Breast epithelium (tissue), 4 donors: ENCODE measurements at places on chromosomes 2 and 18.
A peak's percentile ranks its signal among the peaks of the same experiment; 100 is the strongest.

GRCh38 chr2:85015653-85016360, 44.8 kb downstream of the KCMF1 start:
- no peak overlapping the region for H3K4me3 ChIP-seq
- H3K27ac ChIP-seq: peak overlapping the region; percentile 17
- no peaks in the 10 kb centered on the region for H3K27me3 ChIP-seq

DNA sequence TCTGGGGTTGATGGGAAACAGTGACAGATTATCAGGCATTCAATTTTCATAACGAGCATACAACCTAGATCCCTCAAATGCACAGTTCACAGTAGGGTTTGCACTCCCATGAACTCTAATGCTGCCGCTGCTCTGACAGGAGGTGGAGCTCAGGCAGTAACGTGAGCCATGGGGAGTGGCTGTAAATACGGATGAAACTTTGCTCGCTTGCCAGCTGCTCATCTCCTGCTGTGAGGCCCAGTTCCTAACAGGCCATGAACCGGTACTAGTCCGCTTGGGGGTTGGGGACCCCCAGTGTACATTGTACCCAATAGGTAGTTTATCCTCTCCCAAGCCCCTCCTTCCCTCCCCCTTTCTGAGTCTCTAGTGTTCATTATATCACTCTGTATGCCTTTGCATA, 94.6 kb downstream of the PTH2R start:
- no peaks in the 10 kb centered on the region for H3K27me3 ChIP-seq
- H3K27ac ChIP-seq: no peak overlapping the region
- no peak overlapping the region for H3K4me3 ChIP-seq
- no peaks in the 10 kb centered on the region for H3K4me1 ChIP-seq
- H3K36me3 ChIP-seq: no peaks in the 10 kb centered on the region

DNA sequence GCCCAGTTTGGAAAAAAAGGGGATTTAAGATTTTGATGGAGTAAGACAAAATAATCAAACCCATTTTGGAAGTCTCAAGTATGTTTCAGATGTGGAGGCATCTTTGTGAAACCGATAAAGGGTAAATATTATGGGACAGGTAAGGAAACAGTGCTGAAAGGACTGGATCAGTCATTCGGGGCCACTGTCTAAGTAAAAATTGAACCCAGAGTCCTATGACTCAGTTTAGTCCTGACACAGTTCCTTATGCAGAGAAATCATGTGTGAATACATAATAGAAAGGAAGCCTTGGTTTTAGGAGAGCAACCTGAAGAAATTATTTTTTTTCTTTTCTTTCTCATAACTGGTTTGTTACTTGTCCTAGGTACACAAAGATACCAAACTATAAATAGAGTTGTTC, 15.4 kb upstream of the ZEB2 start:
- no peak overlapping the region for H3K27ac ChIP-seq
- H3K36me3 ChIP-seq: no peaks in the 10 kb centered on the region
- H3K27me3 ChIP-seq: no peaks in the 10 kb centered on the region

DNA sequence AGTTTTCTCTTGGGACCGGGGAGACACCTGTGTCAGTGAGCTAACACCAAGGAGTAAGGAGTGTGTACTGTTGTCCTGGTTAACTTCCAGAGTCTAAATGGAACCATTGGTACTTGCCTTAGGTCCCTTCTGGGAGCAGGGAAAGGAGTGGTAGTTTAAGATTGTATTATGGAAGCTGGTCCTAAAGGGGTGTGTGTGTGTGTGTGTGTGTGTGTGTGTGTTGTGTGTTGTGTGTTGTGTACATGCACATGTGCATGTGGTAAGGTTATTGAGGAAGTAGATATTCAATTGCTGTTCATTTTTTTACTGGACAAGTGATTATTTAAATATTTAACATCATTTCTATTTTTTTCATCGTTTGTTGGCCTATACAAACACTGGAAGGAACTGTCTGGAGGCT, 1.4 kb downstream of the APLF start:
- no peaks in the 10 kb centered on the region for H3K4me1 ChIP-seq
- no peak for DNase-seq
- no peak overlapping the region for H3K27ac ChIP-seq

- H3K4me3 ChIP-seq: no peak overlapping the region
- no peaks in the 10 kb centered on the region for H3K36me3 ChIP-seq
- H3K27ac ChIP-seq: no peak overlapping the region
Measured at GRCh38 chr2:62320657-62321357, 124.9 kb downstream of the B3GNT2 start.

- H3K4me3 ChIP-seq: peak overlapping the region; percentile 97
- no peaks in the 10 kb centered on the region for H3K27me3 ChIP-seq
- H3K36me3 ChIP-seq: no peaks in the 10 kb centered on the region
- DNase-seq: no peak
- peak overlapping the region; percentile 97 for H3K27ac ChIP-seq
Measured at GRCh38 chr18:48953104-48953706, 2.4 kb upstream of the SMAD7 start.

DNA sequence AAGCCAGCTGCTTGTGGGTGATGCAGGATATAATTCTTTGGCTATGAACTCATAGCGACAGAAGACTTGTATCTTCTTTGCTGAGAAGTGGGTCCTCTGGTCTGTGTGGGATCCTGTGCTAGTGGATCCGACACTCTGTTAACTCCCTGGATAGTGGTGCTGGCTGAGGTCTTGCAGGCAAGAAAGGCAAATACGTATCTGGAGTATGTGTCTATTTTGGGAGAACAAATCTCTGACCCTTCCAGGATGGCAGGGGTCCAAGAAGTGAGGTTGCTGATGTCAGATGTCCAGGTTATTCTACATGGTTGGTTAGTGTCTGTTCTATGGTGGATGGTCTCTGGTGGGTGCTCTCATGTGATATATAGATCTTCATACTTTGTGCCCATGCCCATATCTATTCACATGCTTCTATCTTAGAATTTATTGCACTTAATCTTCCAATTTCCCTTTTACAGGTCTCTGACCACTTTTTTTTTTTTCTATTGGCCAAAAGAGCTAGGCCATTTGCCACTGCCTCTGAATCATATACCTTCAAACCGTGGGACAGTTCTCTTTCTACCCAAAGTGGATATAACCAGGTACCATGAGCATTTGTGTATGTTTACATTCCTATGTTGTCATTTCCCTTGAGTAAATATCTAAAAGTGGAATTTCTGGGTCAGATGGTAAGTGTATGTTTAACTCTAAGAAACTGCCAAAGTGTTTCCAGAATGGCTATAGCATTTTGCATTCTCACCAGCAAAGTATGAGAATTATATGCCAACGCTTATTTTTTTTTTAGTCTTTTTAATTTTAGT, 45.1 kb upstream of the RBMS1 start:
- no peak overlapping the region for H3K27ac ChIP-seq
- H3K27me3 ChIP-seq: no peaks in the 10 kb centered on the region
- no peaks in the 10 kb centered on the region for H3K4me1 ChIP-seq

DNA sequence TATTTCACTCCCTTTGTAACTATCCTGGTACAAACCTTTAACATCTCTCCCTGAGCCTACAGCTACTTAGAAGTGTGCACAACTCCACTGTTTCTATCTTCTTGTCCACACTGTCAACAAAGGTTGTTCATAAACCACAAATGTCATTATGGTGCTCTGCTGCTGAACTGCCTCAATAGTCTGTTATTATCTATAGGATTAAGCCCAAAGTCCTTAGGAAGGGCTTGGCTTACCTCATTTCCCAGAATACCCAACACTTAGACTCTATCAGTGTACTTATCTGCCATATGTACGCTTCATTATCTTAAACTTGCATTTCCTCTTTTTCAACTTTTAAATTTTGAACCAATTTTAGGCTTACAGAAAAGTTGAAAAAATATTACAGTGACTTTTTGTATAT, 94.2 kb downstream of the HNMT start:
- H3K4me1 ChIP-seq: no peaks in the 10 kb centered on the region
- no peaks in the 10 kb centered on the region for H3K36me3 ChIP-seq
- H3K27ac ChIP-seq: no peak overlapping the region

DNA sequence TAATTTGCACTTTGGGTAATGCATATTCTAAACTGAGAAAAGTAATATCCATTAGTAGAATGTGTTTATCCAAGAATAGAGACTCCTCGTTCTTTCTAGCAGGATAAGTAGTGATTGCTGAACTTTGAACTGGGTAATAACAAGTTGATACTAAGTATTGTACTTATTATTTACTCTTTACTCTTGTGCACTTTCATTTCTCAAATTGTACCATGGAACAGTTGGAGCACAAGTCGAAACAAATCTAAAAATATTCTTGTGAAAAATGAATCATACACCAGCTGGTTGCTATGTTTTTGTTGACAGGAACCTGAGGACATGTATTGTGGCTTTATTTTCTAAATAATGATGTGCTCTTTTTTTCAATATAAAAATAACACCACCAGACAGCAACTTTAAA, 111.9 kb downstream of the RGPD3 start:
- H3K36me3 ChIP-seq: no peaks in the 10 kb centered on the region
- no peaks in the 10 kb centered on the region for H3K4me1 ChIP-seq
- no peak overlapping the region for H3K4me3 ChIP-seq
- no peak overlapping the region for H3K27ac ChIP-seq
- no peaks in the 10 kb centered on the region for H3K27me3 ChIP-seq
- no peak for DNase-seq

GRCh38 chr2:219398721-219399363, 11.1 kb upstream of the DNPEP start:
- no peaks in the 10 kb centered on the region for H3K4me1 ChIP-seq
- no peaks in the 10 kb centered on the region for H3K36me3 ChIP-seq
- H3K27ac ChIP-seq: peak overlapping the region; percentile 59
- H3K4me3 ChIP-seq: no peak overlapping the region

GRCh38 chr2:46802665-46803546, 112.7 kb downstream of the MCFD2 start:
- no peaks in the 10 kb centered on the region for H3K27me3 ChIP-seq
- peaks cover 5% of the 10 kb centered on the region for H3K4me1 ChIP-seq
- no peak for DNase-seq
- no peak overlapping the region for H3K4me3 ChIP-seq

- no peak overlapping the region for H3K4me3 ChIP-seq
- H3K27me3 ChIP-seq: no peaks in the 10 kb centered on the region
- no peak overlapping the region for H3K27ac ChIP-seq
- H3K4me1 ChIP-seq: no peaks in the 10 kb centered on the region
- no peak for DNase-seq
Measured at GRCh38 chr2:163897799-163898198, 162.0 kb upstream of the FIGN start.

DNA sequence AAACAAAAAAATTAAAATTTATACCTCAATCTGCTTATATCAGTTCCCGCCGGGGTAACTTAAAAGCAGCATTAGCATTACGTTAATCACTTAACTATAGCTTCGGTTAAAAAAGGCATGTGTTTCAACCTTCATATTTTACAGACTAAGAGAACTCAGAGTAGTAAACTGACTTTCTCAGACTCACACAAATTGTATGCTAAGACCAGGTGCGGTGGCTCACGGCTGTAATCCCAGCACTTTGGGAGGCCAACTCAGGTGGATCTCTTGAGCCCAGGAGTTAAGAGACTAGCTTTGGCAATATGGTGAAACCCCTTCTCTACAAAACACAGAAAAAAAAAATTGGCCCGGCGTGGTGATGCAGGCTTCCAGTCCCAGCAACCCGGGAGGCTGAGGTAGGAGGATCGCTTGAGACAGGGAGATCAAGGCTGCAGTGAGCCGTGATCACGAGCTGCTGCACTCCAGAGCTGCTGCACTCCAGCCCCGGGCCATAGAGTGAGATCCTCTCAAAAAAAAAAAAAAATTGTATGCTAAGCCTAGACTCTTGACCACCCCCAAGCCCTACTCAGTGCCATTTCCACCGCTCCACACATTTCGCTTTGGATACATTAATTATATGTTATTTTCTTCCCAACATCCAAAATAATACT, 2.4 kb downstream of the HNRNPLL start:
- H3K27me3 ChIP-seq: no peaks in the 10 kb centered on the region
- H3K4me3 ChIP-seq: peak overlapping the region; percentile 96
- H3K27ac ChIP-seq: peak overlapping the region; percentile 99
- no peak for DNase-seq
- H3K4me1 ChIP-seq: no peaks in the 10 kb centered on the region

DNA sequence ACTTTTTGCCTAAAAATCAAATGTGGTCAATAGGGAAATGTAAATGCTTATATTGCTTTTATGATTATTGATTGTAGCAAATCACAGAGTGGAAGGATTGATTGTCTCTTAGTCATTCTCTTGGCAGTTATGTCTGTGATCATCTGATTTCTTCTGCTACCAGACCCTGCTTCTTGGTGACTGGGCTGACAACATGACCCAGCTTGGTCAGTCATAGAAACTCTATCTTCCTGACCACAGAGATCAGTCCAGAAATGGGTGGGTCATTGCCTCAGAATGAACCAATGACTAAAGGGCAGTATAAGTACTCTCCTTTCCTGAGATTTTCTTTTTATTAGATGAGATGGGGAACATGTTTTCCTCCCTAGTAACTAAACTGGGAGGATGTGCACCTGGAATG, 87.6 kb downstream of the MAIP1 start:
- H3K27ac ChIP-seq: no peak overlapping the region
- H3K4me3 ChIP-seq: no peak overlapping the region
- H3K4me1 ChIP-seq: no peaks in the 10 kb centered on the region
- DNase-seq: no peak
- no peaks in the 10 kb centered on the region for H3K36me3 ChIP-seq

GRCh38 chr2:219622472-219622871, 5.0 kb upstream of the SLC4A3 start:
- no peaks in the 10 kb centered on the region for H3K27me3 ChIP-seq
- H3K4me3 ChIP-seq: no peak overlapping the region
- H3K27ac ChIP-seq: no peak overlapping the region
- no peaks in the 10 kb centered on the region for H3K4me1 ChIP-seq
- no peak for DNase-seq
- H3K36me3 ChIP-seq: no peaks in the 10 kb centered on the region
